ENCODE measurements at places on chromosomes 1 and 21.

DNA sequence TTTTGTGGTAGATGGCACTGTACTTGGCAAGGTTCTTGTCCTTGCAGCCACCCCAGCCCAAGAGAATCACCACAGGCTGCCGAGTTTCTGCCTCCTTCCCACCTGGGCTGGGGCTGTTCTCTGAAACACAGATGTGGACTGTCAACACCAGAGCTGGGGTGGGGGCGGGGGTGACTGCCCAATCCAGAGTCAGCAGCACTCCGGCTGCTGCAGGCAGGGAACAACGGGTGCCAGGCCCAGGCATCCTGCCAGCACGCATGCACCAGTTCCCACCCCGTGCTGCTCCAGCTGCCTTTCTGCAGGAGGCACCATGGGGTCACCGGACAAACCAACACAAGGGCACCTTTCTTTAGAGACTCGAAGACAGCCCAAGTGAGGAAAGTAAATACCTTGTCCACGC is 14.1 kb downstream of the TMEM53 start:
- H3K4me3 ChIP-seq = no peak overlapping the region
- no peak overlapping the region for H3K27ac ChIP-seq
- no peaks in the 10 kb centered on the region for H3K27me3 ChIP-seq
- no peaks in the 10 kb centered on the region for H3K4me1 ChIP-seq
- no peak for DNase-seq
- no peaks in the 10 kb centered on the region for H3K36me3 ChIP-seq

- no peak overlapping the region for H3K27ac ChIP-seq
- H3K4me1 ChIP-seq = peaks cover 3% of the 10 kb centered on the region
- DNase-seq = no peak
Observed at GRCh38 chr1:202974856-202975255, 7.8 kb upstream of the CYB5R1 start.

- no peaks in the 10 kb centered on the region for H3K27me3 ChIP-seq
- no peak overlapping the region for H3K4me3 ChIP-seq
- DNase-seq = no peak
- H3K36me3 ChIP-seq = no peaks in the 10 kb centered on the region
- H3K4me1 ChIP-seq = no peaks in the 10 kb centered on the region
- H3K27ac ChIP-seq = no peak overlapping the region
Observed at GRCh38 chr1:101971304-101971703, 25.4 kb downstream of the OLFM3 start.

GRCh38 chr1:179141592-179142251 is 59.9 kb downstream of the TOR3A start:
- peak overlapping the region; percentile 60 for H3K27ac ChIP-seq
- peak overlapping the region; percentile 15 for H3K4me3 ChIP-seq
- H3K27me3 ChIP-seq = no peaks in the 10 kb centered on the region
- H3K36me3 ChIP-seq = no peaks in the 10 kb centered on the region

- peaks cover 51% of the 10 kb centered on the region for H3K27me3 ChIP-seq
- no peak for DNase-seq
- peaks cover 14% of the 10 kb centered on the region for H3K4me1 ChIP-seq
- no peak overlapping the region for H3K27ac ChIP-seq
Observed at GRCh38 chr1:202203238-202204039, 9.8 kb downstream of the LGR6 start.

DNA sequence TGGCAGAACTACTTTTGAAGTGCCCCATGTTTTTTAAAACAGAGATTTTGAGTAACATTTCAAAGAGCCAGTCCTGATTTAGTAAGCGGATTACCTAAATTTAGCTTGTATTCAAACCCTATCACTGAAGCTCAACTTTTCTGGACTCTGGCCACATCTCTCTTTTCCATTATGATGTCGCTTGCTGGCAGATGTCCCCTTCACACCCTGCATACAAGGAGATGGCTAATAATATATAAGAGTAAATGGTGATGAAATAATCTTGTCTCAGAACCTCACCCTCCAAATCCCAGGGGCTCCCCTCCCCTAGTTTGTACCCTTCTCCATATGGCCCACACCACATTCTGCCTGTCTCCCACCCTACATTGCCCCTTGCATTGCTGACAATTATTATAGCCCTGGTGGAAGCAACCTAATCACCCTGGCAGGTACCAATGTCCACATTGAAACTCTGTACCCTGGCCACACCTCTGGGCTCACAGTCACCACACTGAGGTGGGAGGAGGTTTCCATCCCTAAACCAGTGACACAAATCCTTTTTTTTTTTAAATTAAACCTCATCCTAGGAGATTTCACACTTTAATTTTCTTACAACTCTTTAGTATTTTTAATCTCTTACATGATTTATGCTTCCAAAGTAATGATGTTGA is 106.0 kb upstream of the SYT6 start:
- no peaks in the 10 kb centered on the region for H3K36me3 ChIP-seq
- H3K4me1 ChIP-seq = no peaks in the 10 kb centered on the region
- no peaks in the 10 kb centered on the region for H3K27me3 ChIP-seq
- no peak for DNase-seq
- no peak overlapping the region for H3K27ac ChIP-seq
- no peak overlapping the region for H3K4me3 ChIP-seq

DNA sequence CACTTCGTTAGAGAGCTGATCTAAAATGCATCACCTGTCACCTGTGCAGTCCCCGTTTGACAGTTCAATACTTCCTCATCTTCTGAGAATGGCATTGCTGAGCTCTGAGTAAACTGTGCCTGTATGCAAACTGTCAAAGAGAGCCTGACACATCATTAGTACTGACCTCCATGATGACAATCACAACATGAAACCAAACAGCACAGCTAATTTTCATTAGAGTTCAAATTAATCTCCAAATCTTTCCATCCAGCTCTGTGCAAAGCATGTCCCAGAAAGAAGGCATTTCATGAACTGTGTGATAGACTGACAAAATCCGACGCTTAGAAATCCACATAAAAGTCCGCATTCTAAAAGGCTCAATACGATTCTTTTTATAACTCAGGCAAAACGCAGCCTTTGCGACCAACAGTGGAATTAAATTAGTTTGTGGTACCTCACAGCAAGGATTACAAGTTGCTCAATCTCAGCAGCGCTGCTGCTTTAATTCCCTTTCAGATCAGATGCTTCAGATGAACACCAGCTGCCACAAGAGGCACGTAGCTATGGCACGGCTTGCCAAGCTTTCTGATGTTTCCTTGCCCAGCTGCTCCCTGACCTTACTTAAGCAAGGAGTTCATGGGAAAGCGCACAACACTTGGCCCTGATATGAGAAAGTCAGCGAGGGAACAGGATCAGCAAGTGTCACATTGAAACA is 765.5 kb upstream of the PRMT6 start:
- no peaks in the 10 kb centered on the region for H3K36me3 ChIP-seq
- no peaks in the 10 kb centered on the region for H3K27me3 ChIP-seq
- no peak overlapping the region for H3K4me3 ChIP-seq
- no peaks in the 10 kb centered on the region for H3K4me1 ChIP-seq

DNA sequence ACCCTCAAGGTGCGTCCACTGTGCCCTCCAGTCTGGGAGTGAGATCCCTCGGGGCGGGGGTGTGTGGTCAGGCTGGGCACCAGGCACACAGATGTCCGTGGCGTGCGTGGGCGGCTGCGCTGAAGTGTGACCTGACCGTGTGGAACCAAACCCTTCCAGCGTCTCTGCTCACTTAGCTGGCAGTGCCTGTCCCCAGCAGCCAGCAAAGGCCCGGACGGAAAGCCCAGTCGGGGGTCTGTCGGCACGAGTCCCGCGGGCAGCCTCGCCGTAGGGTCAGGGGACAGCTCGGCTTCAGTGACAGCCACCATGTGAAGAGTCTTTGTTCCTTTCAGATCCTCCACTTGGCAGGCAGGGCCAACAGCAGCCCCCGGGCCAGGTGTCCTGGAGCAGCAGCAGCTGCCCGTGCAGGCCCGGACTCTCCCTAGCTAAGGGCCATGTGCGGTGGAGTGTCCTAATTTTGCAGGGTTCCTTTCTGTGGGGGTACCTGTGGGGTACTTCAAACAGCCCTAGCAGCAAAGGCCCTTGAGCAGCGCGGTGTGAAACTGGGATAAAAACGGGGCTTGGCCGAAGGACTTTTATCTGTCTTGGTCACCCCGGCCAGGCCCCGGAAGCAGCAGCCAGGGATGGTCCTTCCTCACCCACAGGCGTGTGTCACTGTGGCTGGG is 11.6 kb downstream of the TTLL10 start:
- no peak overlapping the region for H3K4me3 ChIP-seq
- no peak for DNase-seq
- H3K4me1 ChIP-seq = peaks cover 4% of the 10 kb centered on the region

DNA sequence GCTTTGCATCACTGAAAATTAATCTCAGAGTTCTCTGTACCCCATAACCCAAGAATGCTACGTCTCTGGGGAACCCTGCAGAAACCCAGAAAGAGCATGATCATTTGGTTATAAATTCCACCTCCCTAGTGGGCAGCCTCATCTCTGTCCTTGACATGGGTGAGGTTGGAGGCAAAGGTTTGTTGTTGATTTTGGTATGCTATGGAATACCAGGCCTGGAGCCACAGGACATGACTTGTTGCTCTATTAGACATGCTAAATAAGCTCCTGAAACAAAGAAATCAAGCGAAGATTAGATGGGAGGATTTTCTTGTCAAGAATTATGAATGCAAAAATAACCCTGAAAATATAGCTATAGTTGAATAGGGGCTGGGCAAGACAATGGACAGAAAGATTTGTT is 197.4 kb upstream of the CAMK1G start:
- H3K4me3 ChIP-seq = no peak overlapping the region
- peak overlapping the region; percentile 84 for H3K27ac ChIP-seq
- H3K36me3 ChIP-seq = no peaks in the 10 kb centered on the region
- no peaks in the 10 kb centered on the region for H3K27me3 ChIP-seq
- peaks cover 17% of the 10 kb centered on the region for H3K4me1 ChIP-seq

DNA sequence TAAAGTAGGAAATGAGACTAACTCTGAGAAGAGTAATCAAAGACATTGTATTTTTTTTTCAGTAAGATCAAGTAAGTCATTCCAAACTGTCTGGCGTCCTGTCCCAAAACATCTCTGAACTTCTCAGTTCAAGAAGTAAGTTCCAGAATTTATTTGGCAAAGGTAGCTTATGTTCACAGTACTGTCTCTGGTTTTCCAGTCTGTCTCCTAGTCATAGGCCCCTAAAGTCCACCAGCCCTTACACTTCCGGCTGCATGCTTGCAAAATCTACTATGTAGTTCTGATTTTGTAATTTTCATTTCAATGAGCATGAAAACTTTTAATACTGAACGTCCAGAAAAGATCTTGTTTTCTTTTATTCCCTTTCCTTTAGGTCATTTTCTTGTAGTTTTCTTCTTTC is 61.4 kb upstream of the S1PR1 start:
- no peak for DNase-seq
- H3K36me3 ChIP-seq = no peaks in the 10 kb centered on the region
- no peaks in the 10 kb centered on the region for H3K4me1 ChIP-seq
- no peak overlapping the region for H3K4me3 ChIP-seq
